Gastrocnemius medialis (tissue), 4 donors: ENCODE measurements at places on chromosomes 2 and 18. TPM values are rescaled to one million over a fixed set of nuclear protein-coding genes. Genes with fewer than 3 reads are reported as not detected.

DNA sequence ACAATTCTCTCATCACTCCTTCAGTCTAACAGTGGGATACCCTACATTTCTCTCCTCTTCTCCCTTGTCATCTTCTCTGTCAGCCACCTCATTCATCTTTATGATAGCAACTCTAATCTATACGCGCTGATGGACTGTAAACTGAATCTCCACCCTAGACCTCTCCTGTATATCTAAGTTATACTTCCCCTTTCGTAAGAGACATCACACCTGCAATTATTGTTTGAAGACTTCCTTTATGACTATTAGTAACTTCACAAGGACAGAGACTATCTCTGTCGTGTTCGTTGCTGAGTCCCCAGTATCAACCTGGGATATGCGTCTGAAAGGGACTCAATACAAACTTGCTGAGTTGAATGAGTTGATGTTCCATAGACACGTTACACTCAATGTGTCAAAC is 263.2 kb downstream of the IRS1 start:
- no peak for DNase-seq

DNA sequence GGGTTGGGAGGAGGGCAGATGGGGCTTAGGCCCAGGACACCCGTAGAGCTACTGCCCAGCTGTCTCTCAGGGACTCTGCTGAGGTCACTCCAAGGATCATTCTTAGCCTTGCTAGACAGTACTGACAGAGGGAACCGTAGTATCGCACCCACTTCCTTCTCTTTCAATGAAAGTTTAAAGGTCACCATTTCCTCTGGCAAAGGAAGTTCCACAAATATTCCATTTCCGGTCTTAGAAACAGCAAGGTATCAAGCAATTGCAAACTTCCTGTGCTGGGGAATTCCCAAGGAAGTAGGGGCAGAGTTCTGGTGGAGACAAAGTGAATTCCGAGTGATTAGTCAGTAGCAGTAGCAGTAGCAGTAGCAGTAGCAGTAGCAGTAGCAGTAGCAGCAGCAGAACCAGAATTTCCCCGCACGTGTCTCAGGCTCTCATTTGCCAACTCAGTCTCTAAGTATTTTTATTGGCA is 24.7 kb downstream of the IL1B start:
- DNase-seq = no peak

GRCh38 chr2:51710222-51710621 is 678.3 kb upstream of the NRXN1 start:
- no peak for DNase-seq

- DNase-seq = no peak
Observed at GRCh38 chr2:236014408-236015131, 153.6 kb downstream of the GBX2 start.

DNA sequence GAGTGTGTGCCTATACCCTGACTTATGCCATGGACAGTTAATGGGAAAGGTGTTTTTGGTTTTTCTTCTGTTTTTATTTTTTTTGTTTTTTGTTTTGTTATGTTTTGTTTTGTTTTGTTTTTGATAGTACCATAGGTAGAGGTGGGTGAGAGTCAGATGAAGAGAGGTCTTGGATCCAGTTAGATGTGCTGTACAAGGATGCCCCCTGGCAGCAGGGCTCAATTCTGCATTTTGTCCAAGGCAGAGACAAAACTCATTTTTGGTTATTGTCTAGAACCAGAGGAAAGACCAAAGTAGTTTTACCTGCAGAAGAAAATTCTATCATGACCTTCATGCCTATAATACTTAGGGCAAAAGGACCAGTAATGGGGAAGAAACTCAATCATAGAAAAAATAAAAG is 48.5 kb downstream of the SLC5A7 start:
- DNase-seq = no peak

GRCh38 chr18:37299471-37300304 is 265.9 kb downstream of the CELF4 start:
- peak; percentile 17 for DNase-seq

GRCh38 chr2:48728295-48728694 is 27.2 kb downstream of the LHCGR start:
- DNase-seq = no peak

- DNase-seq = peak; percentile 80
Observed at GRCh38 chr2:43540021-43540779, 55.6 kb downstream of the THADA start.

DNA sequence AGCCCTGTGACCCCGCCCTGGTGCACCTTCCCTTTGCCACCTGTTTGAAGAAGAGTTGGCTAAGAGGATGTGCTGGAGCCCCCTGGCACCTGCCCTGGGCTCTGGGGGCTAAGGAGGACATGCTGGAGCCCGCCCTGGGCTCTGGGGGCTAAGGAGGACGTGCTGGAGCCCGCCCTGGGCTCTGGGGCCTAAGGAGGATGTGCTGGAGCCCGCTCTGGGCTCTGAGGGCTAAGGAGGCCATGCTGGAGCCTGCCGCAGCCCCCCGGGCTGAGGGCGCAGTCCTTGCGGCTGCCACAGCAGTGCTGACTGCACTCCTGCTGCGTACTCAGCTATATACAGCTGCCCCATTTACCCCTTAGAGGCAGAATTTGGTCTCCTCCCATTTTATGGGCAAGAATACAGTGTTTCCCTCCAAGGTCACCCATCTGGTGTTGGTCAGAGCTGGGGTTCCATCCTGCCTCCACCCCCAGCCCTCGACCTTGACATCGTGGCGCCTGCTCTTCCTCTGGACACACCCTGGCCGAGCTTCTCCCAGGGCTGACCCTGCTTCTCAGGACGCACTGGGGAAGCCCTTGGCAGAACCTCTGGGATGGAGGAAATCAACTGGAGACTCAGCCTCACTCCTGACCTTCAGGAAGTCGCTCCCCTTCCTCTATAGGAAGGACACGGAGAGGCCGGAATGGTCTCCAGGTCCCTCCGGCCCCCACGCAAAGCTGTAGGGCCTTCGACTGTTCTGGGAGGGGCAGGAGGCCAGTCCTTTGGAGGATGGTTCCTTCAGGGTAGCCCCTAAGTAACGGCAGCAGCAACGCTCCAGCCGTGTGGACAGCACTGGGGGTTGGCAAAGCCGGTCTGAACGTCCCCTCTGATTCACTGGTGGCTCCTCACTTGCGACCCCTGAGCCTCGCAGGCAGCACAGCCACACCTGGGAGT is 65.0 kb upstream of the HPCAL1 start:
- DNase-seq = peak; percentile 6

GRCh38 chr2:241273210-241274020 is 42.1 kb downstream of the HDLBP start:
- DNase-seq = no peak

GRCh38 chr2:24315669-24316068 is 44.7 kb downstream of the ITSN2 start:
- DNase-seq = no peak

GRCh38 chr18:36035253-36035652 is 32.1 kb downstream of the RPRD1A start:
- DNase-seq = no peak

- no peak for DNase-seq
Observed at GRCh38 chr2:136133586-136133985, 15.6 kb upstream of the CXCR4 start.

- no peak for DNase-seq
Observed at GRCh38 chr18:58396966-58397365, 231.9 kb downstream of the ALPK2 start.

RUFY4 gene
- total RNA-seq = 0.25 TPM

DNA sequence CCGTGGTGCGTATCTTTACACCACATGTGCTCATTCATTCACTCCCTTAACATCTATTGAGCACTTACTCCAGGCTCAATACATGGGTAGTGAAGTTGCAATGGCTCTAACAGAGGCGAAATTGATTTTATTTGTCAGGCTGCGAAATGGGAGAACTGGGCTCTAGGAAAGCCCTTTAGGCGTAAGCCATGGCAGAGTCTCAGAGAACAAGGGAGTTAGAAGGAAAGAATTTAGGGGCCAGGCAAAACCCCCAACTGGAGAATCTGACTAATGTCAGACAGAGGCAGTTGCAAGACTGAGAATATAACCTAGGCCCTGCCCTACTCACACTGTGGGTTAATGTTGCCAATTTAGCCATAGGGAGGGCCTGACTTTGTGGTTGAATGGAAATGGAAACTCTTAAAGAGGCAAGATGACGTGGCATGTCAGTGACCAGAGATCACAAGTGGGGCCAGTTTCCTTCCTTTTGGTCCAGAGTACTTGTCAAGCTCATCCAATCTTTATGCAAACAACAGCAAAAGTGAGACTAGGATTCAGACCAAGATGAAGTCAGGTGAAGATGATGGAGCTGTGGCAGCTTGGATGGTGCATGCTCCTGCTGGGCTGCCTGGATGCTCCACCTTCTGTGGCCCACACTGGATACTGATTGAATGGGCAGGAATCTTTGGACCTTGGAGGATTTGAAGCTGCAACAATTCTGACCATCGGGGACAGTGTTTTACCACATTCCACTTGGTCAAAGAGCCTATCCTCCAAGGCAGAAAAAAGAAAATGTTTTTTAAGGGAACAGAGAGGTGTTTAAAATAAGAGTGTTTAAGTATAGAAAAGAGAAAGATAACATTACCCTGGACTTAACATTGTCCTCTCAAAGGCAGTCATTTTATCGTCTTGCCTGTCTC is 92.2 kb downstream of the CAPN13 start:
- DNase-seq = no peak

GRCh38 chr2:226487573-226487972 is 312.0 kb downstream of the IRS1 start:
- DNase-seq = no peak

CD8B2 gene
- not detected for total RNA-seq

ABCG8 gene
- not detected for total RNA-seq

- no peak for DNase-seq
Observed at GRCh38 chr2:101395545-101396315, 8.4 kb upstream of the CREG2 start.

DNA sequence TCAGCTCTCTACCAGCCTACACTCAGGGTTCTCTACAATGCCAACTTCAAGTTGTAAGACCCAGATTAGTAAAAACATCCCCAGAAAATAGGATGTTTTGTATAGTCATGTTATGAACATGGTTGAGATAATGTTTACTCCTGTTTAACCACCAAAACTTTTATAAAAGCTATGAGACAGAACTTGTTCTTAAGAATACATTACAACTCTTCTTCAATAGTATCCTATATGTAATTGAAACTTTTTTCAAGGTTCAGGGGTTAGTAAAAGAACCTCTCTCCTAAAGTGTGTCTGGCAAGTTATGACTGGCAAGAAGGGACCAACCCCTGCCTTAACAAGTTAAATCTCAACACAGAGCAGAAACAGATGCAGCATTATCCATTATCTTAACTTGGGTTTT is 118.8 kb upstream of the STK17B start:
- no peak for DNase-seq

- DNase-seq = no peak
Observed at GRCh38 chr2:144359684-144360083, 160.2 kb downstream of the ZEB2 start.

- DNase-seq = no peak
Observed at GRCh38 chr2:56874717-56875116, 690.9 kb downstream of the CCDC85A start.

GNAL gene
- 13.1 TPM for total RNA-seq

DNA sequence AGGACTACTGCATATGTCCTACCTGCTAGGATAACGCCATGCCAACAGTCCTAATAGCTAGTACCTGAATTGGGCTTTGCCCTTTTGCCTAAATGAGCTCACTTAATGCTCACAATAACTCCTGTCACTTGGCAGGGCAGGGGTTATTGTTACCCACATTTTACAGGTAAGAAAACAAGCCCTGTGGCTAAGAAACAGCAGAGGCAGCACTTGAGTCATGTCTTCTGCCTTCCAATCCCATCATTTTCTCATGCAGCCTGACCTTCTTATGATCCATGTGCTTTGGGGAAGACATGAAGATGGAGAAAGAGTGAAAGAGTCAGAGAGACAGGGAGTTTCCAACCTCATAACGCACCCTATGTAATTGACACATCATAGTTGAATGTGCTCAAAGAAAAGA is 33.6 kb upstream of the LPIN1 start:
- DNase-seq = no peak

DNA sequence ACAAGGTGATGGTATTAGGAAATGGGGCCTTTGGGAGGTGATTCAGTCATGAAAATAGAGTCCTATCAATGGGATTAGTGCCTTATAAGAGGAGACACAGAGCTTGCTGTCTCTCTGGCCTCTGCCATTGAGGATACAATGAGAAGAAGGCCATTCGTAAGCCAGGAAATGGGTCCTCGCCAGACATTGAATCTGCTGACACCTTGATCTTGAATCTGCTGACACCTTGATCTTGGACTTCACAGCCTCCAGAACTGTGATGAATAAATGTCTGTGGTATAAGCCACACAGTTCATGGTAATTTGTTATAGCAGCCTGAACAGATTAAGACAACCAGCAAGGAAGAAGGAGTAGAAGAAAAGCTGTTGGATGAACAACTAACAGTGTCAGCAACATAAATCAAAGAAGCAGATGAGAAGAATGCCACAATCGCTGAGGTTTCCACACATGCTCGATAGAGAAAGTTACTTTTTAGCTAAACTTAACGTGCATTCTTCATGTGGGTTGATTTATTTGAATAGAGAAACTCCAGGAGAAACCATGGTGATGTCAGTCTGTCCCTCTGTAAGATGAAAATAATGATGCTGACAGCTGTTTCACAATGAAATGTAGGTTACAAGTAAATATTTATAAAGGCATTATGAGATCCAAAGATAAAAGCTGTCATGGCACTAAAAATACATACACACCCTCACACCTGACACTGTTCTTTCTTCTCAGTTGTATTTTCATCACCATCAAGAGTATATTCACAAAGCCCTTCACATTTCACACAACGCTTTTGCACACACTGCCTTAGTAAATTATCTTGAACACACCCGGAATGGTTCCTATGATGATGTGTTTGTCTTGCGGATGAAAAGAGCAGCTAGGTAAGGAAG is 153.7 kb upstream of the NCK2 start:
- no peak for DNase-seq

ANKRD53 gene
- total RNA-seq = not detected

DNA sequence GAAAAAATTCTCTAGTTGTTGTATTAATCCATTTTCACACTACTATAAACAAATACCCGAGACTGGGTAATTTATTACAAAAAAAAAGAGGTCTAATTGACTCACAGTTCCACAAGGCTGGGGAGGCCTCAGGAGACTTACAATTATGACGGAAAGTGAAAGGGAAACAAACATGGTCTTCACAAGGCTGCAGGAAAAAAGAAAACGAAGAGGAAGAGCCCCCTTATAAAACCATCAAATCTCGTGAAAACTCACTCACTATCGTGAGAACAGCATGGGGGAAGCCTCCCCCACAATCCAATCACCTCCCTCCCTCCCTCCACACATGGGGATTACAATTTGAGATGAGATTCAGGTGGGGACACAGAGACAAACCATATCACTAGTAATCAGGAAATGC is 61.7 kb upstream of the SPTBN1 start:
- no peak for DNase-seq

DNA sequence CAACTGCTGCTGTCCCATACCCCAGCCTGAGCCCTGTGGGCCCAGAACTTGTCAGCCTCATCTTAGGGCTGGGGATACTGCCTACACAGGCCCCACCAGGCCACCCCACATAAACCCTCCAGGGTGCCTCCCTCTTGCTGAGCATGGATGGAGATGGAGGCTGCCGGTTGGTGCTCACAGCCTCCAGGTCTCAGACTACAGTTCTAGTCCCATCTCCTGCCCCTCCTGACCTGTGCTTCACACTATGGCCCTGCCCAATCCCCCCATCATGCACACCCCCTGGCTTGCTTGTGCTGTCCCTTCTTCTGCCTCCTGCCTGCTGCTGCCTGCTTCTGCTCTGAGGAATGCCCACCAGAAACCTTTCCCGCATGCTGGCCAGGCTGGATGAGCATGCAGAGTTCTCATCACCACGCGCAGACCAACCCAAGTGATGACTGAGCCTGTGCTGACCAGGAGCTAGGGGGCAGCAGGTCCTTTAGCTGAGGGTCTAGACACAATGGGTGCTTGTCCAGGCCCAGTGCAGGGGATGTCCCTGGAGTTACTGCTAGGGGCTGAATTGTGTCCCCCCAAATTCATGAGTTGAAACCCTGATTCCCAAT is 138.4 kb upstream of the HS6ST1 start:
- no peak for DNase-seq
